ENCODE measurements at places on chromosomes 1 and 21.

DNA sequence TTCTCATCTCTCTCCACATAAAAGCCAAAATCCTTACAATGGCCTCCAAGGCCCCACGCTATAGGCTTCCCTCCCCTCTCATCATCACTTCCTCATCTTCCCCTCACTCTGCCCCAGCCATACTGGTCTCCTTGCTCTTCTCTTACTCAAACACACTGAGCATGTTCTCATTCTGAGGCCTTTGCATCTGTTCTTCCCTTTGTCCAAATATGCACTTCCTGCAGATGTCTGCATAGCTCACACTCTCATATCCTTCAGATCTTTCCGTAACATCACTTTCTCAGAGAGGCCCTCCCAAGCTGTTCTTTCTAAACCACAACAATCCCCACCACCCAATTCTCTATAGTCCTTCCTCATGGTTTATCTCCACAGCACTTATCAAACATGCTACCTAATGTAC, 284.1 kb downstream of the HHIPL2 start:
- DNase-seq, result no peak

DNA sequence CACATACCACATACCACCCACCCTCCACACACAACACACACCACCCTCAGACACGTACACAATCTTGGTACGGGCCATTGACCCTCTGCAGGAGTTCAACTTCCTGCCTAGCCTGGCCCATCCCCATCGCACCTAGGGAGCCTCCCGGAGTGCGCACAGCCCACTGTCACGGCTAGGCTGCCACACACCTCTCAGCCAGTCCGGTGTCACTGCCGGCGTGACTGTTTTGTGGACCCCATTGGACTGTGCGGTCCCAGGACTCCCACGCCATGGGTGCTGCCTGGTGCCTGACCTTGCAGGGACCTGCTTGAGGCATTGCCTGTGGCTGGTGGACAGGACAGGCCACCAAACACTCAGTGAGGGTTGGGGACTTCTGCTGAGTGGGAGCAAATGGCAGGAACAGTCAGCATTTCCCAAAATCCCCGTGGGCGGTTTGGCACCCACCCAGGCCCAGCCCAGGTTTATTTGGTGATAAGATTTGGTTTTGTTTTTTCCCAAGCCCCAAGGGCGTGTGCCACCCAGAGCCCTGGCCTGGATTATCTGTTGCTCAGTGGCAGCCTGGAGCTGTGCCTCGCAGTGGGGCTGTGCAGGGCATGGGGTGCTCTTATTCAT, 27.7 kb downstream of the RAB7B start:
- DNase-seq, result no peak

- DNase-seq, result no peak
Measured at GRCh38 chr21:31623664-31624063, 35.8 kb upstream of the SOD1 start.

DNA sequence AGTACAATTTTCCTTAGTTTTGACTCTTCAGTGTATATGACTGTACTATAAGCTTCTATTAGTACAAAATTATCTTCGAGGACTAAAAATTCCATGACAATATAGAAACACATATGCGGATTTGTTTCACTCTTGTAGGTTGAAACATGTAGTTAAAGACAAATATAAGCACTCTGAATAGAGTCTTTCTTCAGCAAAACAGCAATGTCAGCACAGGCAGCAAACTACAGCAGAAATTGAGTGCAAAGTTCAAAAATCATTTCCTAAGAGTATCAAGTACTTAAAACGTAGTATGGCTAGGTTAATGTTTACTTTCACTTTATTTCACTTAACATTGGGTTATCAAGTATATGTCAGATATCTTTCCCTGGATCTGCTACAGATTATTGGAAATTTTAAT, 106.7 kb downstream of the FAF1 start:
- no peak for DNase-seq

DNA sequence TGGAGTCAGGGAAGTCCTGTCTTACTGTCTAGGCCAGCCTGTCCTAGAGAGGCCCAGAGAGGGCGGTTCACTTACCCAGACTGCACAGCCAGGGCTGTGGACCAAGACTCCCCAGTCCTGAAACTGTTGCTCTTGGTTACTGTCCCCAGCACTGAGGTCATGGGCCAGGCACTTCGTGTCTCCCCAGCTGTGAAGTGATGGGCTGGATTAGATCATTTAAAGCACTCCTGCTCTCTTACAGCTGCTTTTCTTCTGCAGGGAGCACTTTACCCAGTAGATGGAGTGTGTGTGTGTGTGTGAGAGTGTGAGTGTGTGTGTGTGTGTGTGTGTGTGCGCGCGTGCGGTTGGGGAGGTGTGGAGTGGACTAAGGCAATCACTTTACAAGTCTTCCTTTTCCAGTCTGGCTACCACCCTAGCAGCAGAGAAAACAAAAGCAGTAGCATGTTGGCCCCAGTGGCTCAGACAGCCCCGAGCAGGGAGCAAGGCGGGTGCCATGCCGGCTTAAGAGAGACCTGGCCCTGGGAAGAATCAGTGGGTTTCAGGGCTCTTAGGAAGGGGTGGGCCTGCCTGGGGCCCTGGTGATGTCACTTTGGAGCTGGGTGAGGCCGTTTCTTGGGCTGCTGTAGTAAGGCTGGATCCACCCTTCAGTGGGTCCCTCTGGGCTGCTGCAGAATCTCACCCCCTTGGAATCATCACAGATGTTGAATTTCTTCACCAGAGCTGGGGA, 2.4 kb downstream of the SPSB1 start:
- no peak for DNase-seq

Measured in SW 1271 (cell line).